NCI-H1436 (cell line): ENCODE measurements at places on chromosomes 7 and 10.

- DNase-seq: no peak
Observed at GRCh38 chr10:32923849-32924248, 34.2 kb downstream of the ITGB1 start.

- DNase-seq: no peak
Observed at GRCh38 chr7:94222516-94222915, 172.2 kb upstream of the COL1A2 start.

DNA sequence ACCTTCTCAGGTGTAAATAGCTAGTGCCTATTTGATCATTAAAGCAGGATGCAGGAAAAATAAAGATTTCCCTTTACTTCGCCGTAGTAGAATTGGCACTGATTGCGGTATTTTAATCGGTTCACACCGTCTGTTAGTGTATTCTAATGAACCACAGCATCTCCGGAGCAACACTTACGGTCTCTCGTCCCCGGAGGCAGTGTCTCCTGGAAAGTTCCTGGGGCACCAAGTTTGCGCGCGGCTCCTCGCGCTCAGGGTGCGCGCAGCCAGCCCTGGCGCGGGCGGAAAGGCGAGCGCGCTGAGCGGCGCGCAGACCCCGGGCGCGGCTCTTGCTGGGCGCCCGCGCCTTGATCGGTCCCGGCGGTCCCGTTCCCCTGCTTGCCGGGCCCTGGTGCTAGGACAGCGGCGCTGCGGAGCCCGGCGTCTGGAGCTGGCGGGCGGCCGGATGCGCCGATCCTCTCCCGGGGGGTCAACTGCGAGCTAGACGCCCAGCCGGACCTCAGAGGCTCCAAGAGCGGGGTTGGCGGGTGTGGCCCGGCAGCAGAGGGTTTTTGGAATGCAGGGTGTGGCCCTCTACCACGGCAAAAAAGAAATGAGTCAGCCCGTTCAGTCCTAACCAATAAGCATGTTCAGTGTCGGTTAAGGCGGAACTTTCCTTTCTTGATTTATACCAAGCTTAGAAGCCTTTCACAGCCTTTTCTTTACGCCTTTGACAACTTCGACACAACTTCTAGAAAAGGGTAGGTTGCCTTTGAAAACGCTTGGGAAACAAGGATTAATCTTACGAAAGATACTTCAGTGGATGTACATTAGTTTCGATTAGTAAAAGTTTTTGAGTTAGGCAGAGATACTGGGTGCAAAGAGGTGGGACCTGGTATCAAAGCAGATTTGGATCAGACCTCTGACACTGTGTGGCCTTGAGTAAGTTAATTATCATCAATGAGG lies 166.8 kb upstream of the ASAH2 start:
- no peak for DNase-seq

- DNase-seq: no peak
Observed at GRCh38 chr7:1246160-1246870, 13.6 kb downstream of the UNCX start.

- DNase-seq: peak; percentile 51
Observed at GRCh38 chr7:131945313-131945911, 389.0 kb upstream of the PODXL start.

DNA sequence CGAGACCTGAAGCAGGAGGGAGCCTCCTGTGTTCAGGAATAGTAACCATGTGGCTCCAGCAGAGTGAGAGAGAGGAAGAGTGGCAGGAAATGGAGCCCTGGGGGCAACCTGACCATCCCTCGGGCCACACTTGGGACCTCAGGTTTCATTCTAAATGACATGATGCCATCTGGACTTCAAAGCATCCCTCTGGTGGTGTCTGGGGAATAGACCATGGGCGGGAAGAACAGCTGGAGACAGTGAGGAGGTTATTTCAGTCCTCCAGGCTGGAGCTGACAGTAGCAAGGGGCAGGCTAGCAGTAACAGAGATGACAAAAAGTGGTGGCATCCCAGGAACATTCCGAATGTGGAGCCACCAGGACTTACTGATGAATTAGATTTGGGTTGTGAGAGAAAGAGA lies 44.8 kb downstream of the AKR1B1 start:
- no peak for DNase-seq

GRCh38 chr10:33706746-33707145 lies 372.3 kb upstream of the NRP1 start:
- no peak for DNase-seq

DNA sequence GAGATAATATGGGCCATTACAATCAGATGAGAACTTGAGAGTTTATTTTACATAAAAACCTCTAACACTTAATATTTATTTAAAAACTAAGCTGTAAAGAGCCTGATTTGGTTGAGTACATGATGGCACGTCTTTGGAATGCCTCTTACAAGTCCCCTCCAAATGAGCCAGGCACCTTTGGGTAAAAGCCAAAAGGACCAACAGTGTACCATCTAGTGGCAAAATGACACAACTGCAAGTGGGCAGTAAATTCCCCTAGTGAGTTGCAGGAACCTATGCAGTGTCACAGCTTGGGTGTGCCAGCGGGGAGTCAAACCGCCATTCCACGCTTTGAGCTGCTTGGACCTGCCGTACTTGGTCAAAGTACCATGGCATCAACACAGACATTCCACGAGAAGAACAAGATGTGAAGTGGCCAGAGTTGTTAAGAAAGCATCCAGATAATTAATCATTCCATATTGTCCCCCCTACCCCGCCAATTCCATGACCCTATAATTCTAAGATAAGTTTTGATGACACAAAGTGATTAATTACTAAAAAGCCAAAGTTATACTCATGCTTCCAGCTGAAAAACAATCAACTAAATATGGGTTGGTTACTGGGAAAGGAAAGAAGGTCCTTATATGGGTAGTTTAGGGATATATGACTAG lies 115.2 kb downstream of the SORBS1 start:
- peak; percentile 56 for DNase-seq

GRCh38 chr7:4286351-4286750 lies 395.7 kb upstream of the FOXK1 start:
- no peak for DNase-seq

DNA sequence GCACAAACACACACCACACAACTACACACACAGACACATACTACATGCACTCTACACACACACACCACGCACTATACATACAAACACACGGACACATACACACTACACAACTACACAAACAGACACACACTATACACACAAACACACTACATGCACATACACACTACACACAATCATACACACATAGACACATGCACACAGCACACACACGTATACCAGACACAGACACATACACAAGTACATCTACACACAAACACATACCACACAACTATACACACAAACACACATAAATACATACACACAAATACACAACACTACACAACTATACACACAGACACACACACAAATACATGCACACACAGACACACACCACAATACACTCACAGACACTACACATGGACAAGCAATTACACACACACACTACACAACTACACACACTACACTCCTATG lies 4.6 kb downstream of the GPR15LG start:
- DNase-seq: no peak

- DNase-seq: no peak
Observed at GRCh38 chr7:87564296-87564963, 36.3 kb downstream of the ABCB1 start.

GRCh38 chr10:125340903-125341302 lies 180.5 kb upstream of the CTBP2 start:
- DNase-seq: no peak

DNA sequence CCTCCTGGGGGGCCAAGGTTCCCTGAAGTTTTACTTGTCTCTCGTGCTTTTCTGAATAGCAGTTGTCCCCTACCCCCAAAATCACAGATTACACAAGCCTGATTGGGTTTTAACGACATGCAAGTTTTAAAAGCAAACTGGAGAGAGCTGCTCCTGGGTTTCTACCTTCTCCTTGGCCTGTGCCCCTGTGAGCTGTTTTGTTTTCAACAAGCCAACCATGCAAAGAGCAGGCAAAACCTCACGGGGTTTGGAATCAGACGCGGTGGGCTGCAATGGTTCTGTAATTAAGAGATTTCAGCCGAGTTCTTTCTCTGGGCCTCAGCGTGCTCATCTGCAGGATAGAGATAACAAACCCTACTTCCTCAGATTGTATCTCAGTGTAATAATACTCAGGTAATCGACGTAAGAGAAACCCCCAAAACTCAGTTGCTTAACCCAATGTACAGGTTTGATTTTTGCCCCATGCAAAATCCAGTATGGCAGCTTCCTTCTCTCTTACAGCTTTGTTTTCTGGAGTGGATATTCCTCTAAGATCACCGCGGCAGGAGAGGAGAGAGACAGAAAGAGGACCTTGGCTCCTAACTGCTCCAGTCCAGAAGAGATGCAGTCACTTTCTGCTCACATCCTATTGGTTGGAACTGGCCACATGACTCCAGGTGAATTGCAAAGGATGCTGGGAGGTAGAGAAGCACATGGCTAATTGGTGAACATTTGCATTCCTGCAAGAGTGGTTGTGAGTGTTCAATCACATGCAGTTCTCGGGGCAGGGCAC lies 42.0 kb downstream of the MYL10 start:
- DNase-seq: no peak

- no peak for DNase-seq
Observed at GRCh38 chr10:20596065-20596755, 300.9 kb downstream of the NEBL start.

- no peak for DNase-seq
Observed at GRCh38 chr7:4775848-4776623, 613 bp downstream of the AP5Z1 start.

DNA sequence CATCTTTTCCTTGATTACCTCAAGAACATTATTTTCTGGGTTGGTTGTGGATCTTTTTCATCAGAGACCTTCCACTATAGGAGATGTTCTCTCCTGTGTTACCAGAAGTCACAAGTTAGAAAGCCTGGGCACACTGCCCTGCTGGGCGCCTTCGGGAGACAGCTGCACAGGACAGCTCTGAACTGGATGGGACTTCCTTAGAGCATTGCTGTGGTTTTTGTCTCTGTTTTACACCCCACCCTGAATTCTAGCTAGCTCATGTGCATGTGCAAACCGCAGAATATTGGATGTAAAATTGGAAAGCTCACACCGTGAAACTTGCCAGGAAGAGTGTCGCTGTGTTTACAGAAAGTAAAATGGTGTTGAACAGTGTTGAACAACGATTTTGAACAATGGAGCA lies 54.4 kb upstream of the SEC61G start:
- DNase-seq: no peak

DNA sequence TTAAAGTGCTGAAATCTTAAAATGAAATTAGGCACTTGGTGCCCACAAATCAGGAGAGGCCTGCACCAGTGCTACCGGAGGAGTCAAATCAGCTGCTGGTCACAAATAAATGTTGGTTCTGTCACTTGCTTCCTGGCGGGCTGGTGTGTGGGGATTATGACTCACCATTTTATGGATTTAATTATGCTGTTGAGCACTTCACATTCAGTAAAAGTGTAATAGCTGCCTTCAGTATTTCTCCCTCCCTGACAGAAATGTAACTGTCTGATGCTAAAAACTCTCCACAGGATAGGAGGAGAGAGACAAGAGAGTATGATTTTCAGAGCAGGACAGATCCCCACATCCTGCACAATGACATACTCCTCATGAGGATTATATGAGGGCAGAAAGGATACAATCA lies 186.0 kb downstream of the JAZF1 start:
- peak; percentile 48 for DNase-seq

DNA sequence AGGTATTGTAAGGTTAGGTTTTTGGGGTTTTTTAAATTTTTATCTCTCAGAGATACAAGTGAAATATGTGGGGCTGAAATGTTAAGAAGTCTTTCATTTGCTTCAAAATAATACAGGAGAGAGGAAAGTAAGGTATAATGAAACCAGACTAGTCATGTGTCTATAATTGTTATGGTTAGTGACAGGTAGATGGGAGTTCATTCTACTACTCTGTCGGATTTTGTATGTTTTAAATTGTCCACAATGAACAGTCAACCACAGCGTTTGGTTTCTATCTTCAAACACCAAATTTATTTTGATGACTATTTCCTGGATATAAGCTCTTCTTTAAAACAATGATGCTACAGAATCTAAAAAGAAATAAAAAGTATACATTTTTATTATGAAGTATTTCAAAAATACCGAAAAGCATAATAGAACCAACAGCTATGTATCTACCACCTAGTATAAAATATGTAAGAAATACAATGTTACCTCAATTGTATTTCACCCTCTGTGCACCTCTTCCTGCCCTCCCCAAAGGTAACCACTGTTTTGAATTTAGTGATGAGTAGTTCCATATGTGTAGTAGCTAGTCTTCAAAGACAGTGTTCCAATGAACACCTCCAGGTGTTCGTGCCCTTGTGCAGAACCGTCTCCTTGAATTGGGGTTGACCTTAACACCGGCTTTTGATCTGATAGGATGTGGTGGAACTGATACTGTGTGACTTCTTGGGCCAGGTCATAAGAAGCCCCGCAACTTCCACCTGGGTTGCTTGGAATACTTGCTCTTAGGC lies 74.8 kb upstream of the CDK1 start:
- no peak for DNase-seq

GRCh38 chr10:84329196-84329611 lies 815 bp downstream of the CCSER2 start:
- DNase-seq: peak; percentile 1

DNA sequence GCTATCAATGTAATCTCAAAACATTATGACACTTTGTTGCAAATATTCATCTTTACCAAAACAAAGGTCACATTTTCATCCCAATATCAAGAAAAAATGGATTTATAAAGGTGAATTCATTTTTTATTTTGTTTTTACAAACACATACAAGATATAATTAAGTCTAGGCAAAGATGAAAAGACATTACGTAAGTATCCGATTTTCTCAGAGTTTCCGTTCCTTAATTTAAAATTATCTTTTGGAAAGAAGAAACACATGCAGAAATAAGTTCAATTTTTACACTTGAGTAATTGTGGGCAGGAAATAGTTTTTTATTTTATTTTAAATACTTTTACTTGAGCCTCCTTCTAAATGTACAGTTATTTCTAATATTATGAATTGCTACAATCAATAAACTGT lies 24.6 kb downstream of the RTKN2 start:
- DNase-seq: no peak

GRCh38 chr7:112082306-112082705 lies 123.9 kb downstream of the DOCK4 start:
- DNase-seq: no peak

DNA sequence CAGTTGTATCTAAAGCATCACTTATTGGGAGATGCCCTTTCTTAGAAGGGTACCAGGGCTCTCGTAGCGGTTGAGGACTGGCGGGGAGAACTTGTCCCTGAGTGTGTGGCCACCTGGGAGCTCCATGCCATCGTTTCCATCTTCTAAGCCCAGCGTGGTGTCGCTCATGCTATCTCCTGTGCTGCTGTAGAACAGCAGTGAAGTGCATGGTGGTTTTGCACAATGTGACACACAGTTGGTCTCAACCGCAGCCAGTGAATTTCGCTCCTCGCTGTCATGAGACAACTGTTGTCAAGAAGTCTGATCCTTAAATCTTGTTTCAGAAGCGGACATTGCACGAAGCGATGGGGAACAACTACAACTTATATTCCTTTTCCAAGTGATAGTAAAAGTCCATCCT lies 283.4 kb downstream of the GRID1 start:
- no peak for DNase-seq

DNA sequence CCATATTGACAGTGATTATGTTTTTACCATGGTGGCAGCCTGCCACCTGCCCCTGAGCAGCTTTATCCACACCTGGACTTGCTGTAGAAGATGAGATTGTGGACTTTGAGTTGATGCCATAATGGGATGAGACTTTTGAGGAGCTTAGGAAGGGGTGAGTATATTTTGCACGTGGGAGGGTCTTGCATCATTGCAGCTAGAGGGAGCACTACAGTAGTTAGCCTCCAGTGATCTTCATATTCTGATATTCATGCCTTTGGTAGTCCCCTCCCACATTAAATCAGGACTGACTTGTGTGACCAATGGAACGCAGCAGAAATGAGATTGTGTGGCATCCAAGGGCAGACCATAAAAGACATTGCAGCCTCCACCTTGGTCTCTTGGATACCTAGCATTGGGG lies 18.2 kb upstream of the COL13A1 start:
- no peak for DNase-seq
